ENCODE measurements at places on chromosomes 6 and 20.
A peak's percentile ranks its signal among the peaks of the same experiment; 100 is the strongest.

- no peak for DNase-seq
Measured at GRCh38 chr6:141017941-141018340, 1114.8 kb upstream of the GJE1 start.

- peak; percentile 87 for DNase-seq
Measured at GRCh38 chr6:12289365-12289919, 719 bp upstream of the EDN1 start.

DNA sequence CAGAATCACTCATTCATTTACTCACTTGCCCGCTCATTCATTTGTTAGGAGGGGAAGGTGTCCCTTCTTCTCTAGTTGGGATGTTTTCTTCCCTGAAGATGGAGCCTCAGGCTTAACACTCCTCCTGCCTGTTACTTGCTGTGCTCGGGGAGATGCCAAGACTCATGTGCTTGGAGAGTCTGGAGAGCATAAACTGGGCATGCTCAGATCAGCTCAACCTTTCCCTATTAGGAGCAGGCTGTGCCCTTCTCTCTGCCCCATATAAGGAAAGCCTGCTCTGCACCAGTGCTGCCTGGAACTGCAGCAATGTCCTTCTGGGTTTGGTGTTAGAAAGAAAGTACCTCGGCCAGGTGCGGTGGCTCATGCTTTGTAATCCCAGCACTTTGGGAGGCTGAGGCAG, 18.0 kb upstream of the UBE2V1 start:
- no peak for DNase-seq

DNA sequence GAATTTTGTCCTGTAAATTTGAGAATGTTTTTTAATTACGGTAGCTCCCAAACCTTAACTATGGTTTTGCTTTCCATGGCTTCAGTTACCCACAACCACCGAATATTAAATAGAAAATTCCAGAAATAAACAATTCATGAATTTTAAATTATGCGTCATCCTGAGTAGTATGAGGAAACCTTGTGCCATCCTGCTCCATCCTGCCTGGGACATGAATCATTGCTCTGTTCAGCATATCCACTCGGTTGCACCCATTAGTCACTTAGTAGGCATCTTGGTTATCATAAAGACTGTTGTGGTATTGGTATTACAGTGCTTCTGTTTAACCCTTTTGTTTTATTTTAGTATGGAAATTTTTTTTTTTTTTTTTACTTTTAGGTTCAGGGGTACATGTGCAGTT, 39.7 kb downstream of the KCNS1 start:
- no peak for DNase-seq

All from colonic mucosa (tissue), 4 donors.